ENCODE measurements at places on chromosomes 1 and 21. TPM values are rescaled to one million over a fixed set of nuclear protein-coding genes. Genes with fewer than 3 reads are reported as not detected.
A peak's percentile ranks its signal among the peaks of the same experiment; 100 is the strongest.

DNA sequence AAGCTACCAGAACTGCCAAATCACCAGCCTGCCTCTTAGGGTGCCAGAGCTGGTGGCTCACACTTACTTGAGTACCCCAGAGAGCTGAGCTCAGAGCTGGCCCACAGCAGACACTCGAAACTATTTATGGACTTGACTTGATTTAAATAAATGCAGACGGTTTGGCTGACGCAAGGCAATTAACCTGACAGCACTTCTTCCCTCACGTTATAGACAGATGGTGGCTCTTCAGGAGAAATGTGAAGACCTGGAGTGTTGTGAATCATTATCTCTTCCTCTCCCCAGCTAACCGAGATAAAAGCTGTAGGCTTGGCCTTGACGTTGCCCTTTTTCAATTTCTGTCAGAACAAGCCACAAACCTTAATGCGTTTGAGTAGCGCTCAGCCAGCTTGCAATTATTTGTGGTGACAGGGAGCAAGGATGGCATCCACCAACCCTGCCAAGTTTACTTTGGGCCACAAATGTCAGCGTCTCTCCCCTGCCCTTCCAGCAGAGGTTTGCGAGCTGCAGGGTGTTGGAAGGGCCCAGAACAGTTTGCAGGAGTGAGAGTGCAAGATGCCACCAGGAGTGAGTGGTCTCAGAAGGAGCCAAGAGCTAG lies 34.0 kb upstream of the BCAR3 start:
- DNase-seq = no peak

The PPCS gene
- 37.1 TPM for polyA plus RNA-seq

The KRTAP21-2 gene
- polyA plus RNA-seq = not detected

DNA sequence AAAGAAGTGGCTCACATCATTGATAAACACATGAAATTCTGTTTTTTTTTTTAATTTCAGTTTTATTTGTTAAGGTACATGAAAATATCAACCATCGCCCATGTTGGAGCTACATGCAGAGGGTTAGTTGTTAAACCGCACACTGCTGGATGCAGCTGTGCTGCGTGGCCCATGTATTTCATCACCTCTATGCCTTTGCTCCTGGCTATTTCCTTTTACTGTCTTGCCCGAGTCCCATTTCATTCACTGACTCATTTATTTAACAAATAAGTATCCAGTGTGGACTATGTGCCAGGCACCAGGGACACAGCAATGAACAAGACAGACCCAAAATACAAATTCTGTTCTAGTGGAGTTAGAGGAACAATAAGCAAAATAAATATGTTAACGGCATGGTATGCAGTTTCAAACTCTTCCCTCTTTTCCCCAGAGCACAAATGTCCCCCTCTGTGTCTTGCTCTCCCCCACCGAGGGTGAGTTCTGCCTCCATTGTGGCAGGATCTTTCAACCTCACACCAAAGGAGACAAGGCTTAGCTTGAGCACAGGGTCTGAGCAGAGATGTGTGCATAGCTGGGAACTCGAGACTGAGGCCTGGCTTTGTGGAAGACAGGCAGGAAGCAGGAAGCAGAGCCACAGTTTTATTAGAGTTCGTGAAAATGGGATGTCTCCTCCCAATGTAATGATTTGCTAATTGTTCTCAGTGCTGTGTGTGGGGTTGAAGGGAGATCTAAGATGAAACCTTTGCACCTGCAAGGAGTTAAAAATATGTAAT lies 44.6 kb downstream of the MAN1C1 start:
- DNase-seq = no peak

DNA sequence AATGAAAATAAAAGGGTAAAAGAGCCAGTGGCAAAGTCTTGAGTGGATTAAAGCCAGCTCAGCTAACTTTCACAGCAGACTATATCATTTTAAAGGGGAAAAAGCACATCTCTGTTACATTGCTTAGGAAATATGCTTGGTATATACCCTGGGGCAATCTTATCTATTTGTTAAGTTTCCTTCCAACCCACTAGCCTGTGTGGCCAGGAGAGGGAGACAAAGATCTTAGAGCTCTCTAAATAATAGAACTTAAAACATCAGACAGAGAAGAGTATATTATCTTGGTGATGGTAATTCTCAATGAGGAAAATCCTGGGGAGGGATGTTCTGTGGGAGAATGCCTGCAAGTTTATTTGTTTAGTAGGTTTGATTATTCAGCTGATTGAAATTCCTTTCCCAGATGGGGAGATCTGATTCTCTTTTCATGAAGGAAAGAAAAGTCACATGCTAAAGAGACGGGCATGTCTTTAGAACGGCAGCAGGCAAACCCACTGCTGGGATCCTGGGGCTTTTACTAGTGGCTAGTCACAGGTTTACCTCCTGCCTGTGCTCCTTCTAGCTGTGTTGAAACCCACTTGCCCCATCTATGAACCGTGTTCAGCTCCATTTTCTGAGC lies 3.6 kb downstream of the KCNE2 start:
- DNase-seq = peak; percentile 68

GRCh38 chr1:168368131-168368530 lies 87.5 kb downstream of the TBX19 start:
- no peak for DNase-seq

- DNase-seq = peak; percentile 16
These were observed 35.4 kb upstream of the MYBPHL start for GRCh38 chr1:109341944-109342930.

- peak; percentile 13 for DNase-seq
These were observed 26.6 kb downstream of the PTPN14 start for GRCh38 chr1:214524824-214525223.

GRCh38 chr1:168933141-168933805 lies 173.2 kb upstream of the ATP1B1 start:
- peak; percentile 82 for DNase-seq
